ENCODE measurements at places on chromosomes 1 and 21.

- no peak for DNase-seq
Measured at GRCh38 chr1:145983206-145983675, 13.1 kb downstream of the TXNIP start.

GRCh38 chr21:18443085-18443484 lies 39.5 kb upstream of the TMPRSS15 start:
- no peak for DNase-seq

GRCh38 chr1:159869173-159869572 lies 6.7 kb upstream of the VSIG8 start:
- DNase-seq: no peak

DNA sequence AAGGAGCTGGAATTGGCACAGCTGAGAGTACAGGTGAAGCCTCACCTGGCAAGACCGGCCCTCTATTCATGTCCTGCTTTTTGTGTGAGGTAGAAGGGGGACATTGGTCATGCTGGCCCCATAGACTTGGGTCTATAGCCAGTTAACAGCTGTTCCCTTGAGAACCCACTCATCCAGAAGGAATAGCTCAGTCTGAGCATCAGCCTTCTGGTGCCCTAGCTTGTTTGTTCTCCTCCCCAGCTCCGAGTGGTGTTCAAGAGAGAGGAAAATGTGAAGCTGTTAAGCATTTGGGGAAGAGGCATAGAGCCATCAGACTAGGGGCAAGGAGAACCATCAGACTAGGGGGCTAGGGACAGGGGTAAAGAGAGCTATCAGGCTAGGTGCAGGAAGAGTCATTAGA lies 290.9 kb downstream of the SIPA1L2 start:
- no peak for DNase-seq

GRCh38 chr1:29599826-29600225 lies 363.5 kb downstream of the PTPRU start:
- no peak for DNase-seq

All from effector CD8-positive, alpha-beta T cell (primary cell).